ENCODE measurements at places on chromosomes 13 and 19.

DNA sequence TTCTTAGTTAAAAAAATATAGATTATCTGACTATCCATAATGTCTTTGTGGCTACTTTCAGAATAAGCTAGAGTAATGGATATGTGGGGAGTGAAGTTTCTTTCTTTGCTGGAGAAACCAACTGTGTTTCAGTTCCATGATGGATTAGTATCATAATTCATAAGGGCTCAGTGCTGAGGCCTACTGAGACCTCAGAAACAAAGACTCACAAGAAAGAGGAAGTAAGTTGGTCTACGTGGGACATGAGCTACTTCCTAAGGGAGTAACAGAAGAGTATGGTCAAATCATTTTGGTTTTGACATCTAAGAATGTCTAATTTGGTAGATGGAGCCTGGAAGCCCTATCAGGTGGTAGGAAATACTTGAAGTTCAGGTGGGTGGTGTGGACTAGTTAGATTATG lies 99.0 kb upstream of the HTR2A start:
- no peak for DNase-seq
- no peak overlapping the region for H3K27ac ChIP-seq
- no peak overlapping the region for H3K4me3 ChIP-seq
- H3K4me1 ChIP-seq = no peaks in the 10 kb centered on the region
- no peaks in the 10 kb centered on the region for H3K36me3 ChIP-seq

DNA sequence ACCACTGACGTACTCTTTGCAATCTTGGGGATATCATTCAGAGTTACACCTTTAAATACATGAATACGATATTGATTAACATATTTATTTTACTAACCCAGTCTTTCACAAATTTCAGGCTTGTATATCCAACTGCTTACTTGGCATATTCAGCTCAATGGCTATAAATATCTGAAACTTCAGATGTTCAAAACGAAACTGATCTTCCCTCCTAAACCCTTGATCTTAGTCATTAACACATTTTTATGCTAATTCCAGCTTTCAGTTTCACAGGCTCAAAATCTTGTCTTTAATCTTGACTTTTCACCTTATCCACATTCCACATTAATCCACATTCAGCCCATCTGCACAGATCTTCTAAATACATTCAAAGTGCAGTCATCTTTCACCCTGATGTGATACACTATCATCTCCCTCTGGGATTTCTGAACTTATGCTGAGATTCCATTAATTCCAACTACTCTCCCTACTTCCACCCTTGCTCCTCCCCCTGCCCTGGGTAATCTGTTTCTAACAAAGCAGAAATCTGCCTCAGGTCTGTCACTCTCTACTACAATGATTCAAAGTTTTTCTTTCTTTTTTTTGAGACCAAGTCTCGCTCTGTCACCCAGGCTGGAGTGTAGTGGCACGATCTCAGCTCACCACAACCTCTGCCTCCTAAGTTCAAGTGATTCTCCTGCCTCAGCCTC lies 387.2 kb downstream of the GPC5 start:
- H3K4me3 ChIP-seq = no peak overlapping the region
- no peaks in the 10 kb centered on the region for H3K36me3 ChIP-seq
- peak overlapping the region; percentile 60 for H3K27ac ChIP-seq
- DNase-seq = no peak
- H3K27me3 ChIP-seq = no peaks in the 10 kb centered on the region

DNA sequence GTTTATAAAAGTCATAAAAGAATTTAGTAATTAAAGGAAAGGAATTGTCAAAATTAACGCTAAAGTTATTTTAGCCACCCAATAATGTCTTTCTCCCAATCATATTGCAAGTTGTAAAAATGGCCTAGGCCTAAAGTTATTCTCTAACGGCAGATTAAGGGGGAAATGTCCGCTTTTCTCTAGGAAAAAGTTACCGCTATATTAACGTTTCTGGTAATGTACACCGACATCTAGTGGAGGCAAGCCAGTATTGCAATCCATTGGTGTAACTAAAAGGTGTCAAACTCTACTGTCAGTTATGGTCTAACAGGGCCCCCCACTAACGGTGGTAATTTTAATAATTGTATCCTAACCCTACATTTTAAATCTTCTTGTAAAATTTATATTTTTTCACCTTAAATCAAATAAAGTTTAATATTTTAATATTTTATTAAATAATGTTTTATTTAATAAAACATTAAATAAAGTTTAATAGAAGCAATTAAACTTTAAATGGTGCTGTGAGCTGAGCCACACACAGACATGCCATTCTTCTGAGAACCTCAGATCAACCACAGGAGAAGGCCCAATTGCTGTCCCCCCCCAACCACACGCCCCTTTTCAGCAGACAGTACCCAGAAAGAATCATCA lies 35.9 kb upstream of the ZSCAN5A start:
- H3K4me3 ChIP-seq = no peak overlapping the region
- H3K4me1 ChIP-seq = no peaks in the 10 kb centered on the region
- H3K27ac ChIP-seq = no peak overlapping the region
- H3K36me3 ChIP-seq = no peaks in the 10 kb centered on the region
- peaks cover 10% of the 10 kb centered on the region for H3K27me3 ChIP-seq
- DNase-seq = peak; percentile 51

DNA sequence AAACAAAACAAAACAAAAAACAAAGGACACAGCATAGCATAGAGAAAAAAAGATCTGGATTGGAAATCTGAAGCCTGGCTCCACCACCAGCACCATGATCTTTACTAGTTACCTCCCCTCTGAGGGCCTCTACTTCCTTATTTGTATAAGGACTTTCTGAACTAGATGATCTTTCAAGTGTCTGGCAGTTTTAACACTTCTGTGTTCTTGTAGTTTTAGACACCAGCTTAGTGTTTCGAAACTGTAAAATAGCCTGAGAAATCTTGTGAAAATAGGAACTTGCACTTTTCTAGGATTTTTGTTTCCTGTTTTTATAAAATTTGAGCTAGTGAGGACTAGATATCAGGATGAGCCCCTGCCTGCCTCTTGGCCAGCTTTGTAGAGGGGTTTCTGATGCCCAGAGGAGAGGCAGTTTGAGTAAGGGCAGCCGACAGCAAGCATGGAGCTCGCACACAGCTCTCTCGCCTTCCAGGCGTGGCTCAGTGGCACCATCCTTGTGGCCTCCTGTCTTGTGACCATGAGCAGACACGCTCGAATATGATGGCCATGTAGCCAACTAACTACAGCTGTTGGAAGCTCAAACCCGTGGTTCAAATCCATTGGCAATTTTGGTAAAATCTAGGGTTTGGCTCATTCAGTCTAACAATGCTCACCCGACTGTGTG lies 319.0 kb downstream of the KCNRG start:
- H3K36me3 ChIP-seq = no peaks in the 10 kb centered on the region
- no peak for DNase-seq
- peak overlapping the region; percentile 59 for H3K27ac ChIP-seq
- no peak overlapping the region for H3K4me3 ChIP-seq
- H3K4me1 ChIP-seq = peaks cover 17% of the 10 kb centered on the region

GRCh38 chr19:38519168-38519567 lies 85.7 kb downstream of the RYR1 start:
- H3K27me3 ChIP-seq = peaks cover 13% of the 10 kb centered on the region
- peak overlapping the region; percentile 85 for H3K27ac ChIP-seq
- no peak for DNase-seq
- no peaks in the 10 kb centered on the region for H3K36me3 ChIP-seq
- H3K4me3 ChIP-seq = no peak overlapping the region
- peaks cover 21% of the 10 kb centered on the region for H3K4me1 ChIP-seq

DNA sequence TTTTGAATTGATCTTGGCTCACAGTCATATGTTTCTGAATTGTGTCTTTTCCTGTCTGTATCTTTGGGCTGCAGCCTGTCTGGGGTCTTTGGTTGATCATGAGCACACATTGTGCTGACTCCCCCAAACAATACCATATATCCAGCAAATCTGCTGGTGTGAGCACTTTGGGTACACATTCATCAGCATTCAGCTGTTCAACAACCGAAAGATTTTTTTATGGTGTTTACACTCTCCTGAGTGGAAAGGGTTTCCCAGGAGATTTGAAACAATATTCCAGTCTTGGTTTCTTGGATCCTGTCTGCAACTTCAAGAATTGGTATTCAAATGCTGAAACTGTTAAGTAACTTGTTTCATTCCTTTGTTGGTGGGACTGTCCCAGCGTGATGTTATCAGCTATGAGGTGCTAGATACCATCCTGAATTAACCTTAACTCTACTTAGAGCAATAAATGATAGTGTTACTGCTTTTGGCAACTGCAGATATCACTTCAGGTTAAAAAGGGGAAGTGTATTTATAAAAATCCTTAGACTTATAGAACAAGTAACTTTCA lies 78.4 kb upstream of the DIAPH3 start:
- DNase-seq = no peak
- no peak overlapping the region for H3K4me3 ChIP-seq
- peak overlapping the region; percentile 4 for H3K27ac ChIP-seq
- no peaks in the 10 kb centered on the region for H3K36me3 ChIP-seq
- no peaks in the 10 kb centered on the region for H3K27me3 ChIP-seq
- no peaks in the 10 kb centered on the region for H3K4me1 ChIP-seq

DNA sequence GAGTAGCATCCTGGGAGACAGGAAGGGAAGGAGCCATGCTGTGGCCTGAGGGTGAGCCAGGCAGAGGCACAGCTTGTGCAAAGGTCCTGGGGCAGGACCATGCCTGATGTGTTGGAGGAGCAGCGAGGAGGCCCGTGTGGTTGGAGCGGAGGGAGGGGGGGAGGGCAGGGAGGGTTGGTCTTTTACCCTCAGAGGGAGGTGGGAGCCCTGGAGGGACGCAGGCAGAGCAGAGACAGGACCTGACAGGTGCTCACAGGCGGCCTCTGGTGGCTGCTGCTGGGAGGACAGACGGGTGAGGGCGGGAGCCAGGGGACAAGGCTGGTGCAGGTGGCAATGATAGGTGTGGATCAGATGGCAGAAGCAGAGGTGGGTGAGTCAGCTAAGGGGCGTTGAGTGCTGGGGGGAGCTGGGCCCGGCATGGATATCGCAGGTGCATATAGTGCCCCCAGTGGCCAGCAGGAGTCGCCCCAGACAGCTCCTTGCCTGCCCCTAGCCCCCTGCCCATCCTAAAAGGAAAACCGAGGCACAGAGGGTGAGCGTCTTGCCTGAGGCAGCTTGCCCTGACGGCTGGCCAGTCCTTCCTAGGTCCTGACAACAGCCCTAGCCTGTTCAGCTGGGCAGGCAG lies 9.8 kb upstream of the GNA15 start:
- no peak overlapping the region for H3K27ac ChIP-seq
- H3K36me3 ChIP-seq = no peaks in the 10 kb centered on the region
- no peaks in the 10 kb centered on the region for H3K4me1 ChIP-seq
- H3K27me3 ChIP-seq = peaks cover 16% of the 10 kb centered on the region
- H3K4me3 ChIP-seq = no peak overlapping the region

GRCh38 chr19:17889609-17890214 lies 18.0 kb downstream of the SLC5A5 start:
- no peak overlapping the region for H3K27ac ChIP-seq
- DNase-seq = peak; percentile 86
- H3K4me3 ChIP-seq = no peak overlapping the region

GRCh38 chr13:109667807-109668291 lies 118.5 kb downstream of the IRS2 start:
- peak overlapping the region; percentile 86 for H3K27ac ChIP-seq
- H3K36me3 ChIP-seq = no peaks in the 10 kb centered on the region
- H3K4me3 ChIP-seq = no peak overlapping the region
- peaks cover 11% of the 10 kb centered on the region for H3K27me3 ChIP-seq
- no peak for DNase-seq

- no peak overlapping the region for H3K27ac ChIP-seq
- H3K4me1 ChIP-seq = peaks cover 38% of the 10 kb centered on the region
- H3K36me3 ChIP-seq = no peaks in the 10 kb centered on the region
- DNase-seq = no peak
- H3K27me3 ChIP-seq = peaks cover 60% of the 10 kb centered on the region
These were observed 23.1 kb downstream of the LYL1 start for GRCh38 chr19:13079542-13079986.

GRCh38 chr13:61778531-61778930 lies 362.9 kb upstream of the PCDH20 start:
- no peak overlapping the region for H3K27ac ChIP-seq
- no peaks in the 10 kb centered on the region for H3K36me3 ChIP-seq
- no peak for DNase-seq
- H3K4me1 ChIP-seq = no peaks in the 10 kb centered on the region
- no peak overlapping the region for H3K4me3 ChIP-seq
- no peaks in the 10 kb centered on the region for H3K27me3 ChIP-seq

DNA sequence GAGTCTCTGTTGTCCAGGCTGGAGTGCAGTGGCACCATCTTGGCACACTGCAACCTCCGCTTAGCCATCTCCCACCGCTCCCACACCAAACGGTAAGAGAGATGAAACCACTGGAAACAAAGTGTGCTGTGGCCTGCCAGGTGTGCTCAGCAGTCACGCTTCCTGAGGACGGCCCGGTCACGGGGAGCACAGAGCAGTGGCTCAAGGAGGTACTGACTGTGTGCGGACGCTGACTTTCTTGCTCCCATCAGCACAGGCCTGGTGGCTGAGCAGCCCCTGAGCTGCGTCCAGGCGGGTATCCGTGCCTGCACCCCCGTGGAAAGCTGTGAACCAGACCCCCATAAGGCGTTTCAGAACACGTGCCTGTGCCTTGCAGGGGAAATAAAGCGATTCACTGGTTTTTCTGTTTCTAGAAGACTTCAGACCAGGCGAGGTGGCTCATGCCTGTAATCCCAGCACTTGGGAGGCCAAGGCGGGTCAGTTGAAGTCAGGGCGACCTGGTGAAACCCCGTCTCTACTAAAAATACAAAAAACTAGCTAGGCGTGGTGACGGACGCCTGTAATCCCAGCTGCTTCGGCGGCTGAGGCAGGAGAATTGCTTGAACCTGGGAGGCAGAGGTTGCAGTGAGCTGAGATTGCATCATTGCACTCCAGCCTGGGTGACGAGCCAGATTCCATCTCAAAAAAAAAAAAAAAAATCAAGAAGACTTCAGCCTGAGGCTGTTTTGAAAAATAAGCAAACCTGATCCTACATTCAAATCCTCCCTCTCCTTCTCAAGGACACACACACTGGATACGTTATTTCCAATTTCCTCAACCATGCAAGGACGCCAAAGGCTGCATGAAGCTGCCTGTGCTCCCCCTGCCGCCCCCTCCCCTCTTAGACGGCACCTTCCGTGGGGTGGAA lies 25.5 kb downstream of the ADPRHL1 start:
- H3K27ac ChIP-seq = peak overlapping the region; percentile 91
- H3K4me3 ChIP-seq = no peak overlapping the region
- H3K27me3 ChIP-seq = no peaks in the 10 kb centered on the region
- peaks cover 4% of the 10 kb centered on the region for H3K36me3 ChIP-seq
- no peak for DNase-seq

- H3K4me1 ChIP-seq = peaks cover 78% of the 10 kb centered on the region
- no peak overlapping the region for H3K27ac ChIP-seq
- no peak for DNase-seq
- H3K4me3 ChIP-seq = no peak overlapping the region
These were observed 238.2 kb downstream of the B3GLCT start for GRCh38 chr13:31437975-31438374.

DNA sequence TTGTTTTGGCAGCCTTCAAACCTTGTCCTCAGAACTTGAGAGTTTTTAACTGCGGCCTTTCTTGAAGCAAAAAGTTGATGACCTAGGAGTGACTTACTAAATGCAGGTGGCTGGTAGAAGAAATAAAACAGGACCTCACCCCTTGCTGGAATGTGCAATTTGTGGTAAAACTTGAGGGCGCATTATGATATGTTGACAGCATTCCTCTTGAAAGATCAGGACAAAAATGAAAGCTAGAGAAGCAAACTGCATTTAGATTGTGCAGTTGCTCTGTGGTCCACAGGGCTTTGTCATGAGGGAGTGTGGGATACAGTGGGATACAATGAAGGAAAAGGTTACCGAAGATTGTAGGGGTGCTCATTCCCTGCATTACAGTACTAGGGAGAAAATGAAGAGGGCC lies 504.2 kb downstream of the GPC6 start:
- no peak overlapping the region for H3K27ac ChIP-seq
- H3K4me1 ChIP-seq = peaks cover 33% of the 10 kb centered on the region
- H3K27me3 ChIP-seq = no peaks in the 10 kb centered on the region
- H3K36me3 ChIP-seq = peaks cover 5% of the 10 kb centered on the region
- DNase-seq = no peak
